Activated naive CD4-positive, alpha-beta T cell treated with anti-CD3 and anti-CD28 coated beads for 36 hours (primary cell): ENCODE measurements at places on chromosomes 4 and X. TPM values are rescaled to one million over a fixed set of nuclear protein-coding genes. Genes with fewer than 3 reads are reported as not detected.
A peak's percentile ranks its signal among the peaks of the same experiment; 100 is the strongest.

DNA sequence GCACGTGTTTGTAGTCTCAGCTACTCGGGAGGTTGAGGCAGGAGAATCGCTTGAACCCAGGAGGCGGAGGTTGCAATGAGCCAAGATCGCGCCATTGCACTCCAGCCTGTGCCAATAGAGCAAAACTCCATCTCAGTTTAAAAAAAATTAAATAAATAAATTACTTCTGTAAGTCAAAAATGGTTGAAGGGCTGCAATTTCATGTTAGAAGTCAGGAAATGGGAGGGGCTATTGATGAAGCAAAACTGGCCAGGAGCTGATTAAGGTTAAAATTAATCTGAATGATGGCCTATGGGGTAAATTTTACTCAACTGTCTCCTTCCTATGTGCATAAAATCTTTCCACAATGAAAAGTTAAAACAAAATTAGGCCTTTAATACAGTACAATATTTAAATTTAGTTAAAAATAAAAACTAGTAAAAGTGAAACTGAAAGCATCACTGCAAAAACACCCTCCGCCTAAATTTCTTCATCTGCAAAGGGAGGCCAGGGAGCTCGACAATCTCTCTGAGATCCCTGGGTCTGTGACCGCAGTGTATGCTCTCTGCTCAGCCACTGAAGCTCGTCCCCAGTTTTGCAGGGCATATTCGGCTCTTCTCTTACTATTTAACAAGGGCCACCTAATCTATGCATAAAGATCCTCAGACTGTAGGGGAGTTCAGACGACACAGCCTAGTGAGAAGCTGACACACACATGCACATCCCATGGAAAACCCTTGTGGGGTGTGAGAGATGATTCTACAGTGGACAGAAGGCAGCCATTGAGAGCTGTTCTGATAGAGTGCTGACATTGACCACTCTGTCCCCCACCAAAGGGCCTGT lies 57.2 kb downstream of the IRF2 start:
- H3K27me3 ChIP-seq = no peaks in the 10 kb centered on the region
- H3K4me1 ChIP-seq = peaks cover 86% of the 10 kb centered on the region
- H3K4me3 ChIP-seq = peak overlapping the region; percentile 60
- peaks cover 20% of the 10 kb centered on the region for H3K36me3 ChIP-seq
- DNase-seq = peak; percentile 60
- H3K27ac ChIP-seq = peak overlapping the region; percentile 82

- H3K4me1 ChIP-seq = no peaks in the 10 kb centered on the region
- no peak overlapping the region for H3K4me3 ChIP-seq
- H3K36me3 ChIP-seq = no peaks in the 10 kb centered on the region
- H3K27me3 ChIP-seq = no peaks in the 10 kb centered on the region
- H3K27ac ChIP-seq = peak overlapping the region; percentile 71
Measured at GRCh38 chrX:100895365-100896075, 21.4 kb upstream of the NOX1 start.

DNA sequence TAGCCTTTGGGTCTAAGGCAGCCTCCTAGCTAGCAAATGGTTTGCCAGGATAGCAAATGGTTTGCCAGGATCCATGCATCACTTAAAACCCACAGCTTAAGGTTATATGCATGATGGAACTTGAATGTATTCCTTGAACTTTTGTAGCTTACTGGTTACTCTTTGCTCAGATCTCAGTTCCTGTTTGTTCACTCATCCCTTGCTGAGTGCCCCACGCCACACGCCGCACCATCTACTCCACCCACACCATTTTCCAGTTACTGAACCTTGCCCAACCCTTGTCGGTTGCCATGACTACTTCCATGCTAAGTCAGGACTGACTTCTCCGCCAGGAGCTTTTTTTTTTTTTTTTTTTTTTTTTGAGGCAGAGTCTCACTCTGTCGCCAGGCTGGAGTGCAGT lies 29.5 kb upstream of the XIAP start:
- no peak overlapping the region for H3K27ac ChIP-seq
- peaks cover 4% of the 10 kb centered on the region for H3K4me1 ChIP-seq
- DNase-seq = peak; percentile 13
- H3K27me3 ChIP-seq = peaks cover 7% of the 10 kb centered on the region
- H3K36me3 ChIP-seq = no peaks in the 10 kb centered on the region

DNA sequence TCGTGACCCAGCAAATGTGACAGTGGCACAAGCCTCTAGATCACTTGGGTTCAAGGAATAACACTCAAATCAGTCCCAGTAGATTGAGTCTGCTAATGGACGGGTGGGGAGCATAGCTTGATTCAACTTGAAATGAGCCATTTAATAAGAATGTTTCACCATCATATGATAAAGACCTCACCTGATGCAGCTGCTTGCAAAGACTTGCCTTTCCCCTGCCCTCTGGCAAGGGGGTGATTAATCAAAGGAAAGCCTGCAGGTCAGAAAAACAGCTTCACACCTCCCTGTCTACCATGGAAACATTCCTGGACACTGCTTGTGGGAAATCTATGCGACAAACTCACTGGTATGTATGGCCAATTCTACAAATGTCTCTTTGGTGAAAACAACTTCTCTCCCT lies 54.5 kb downstream of the CD99L2 start:
- no peaks in the 10 kb centered on the region for H3K27me3 ChIP-seq
- H3K4me1 ChIP-seq = peaks cover 4% of the 10 kb centered on the region
- no peak overlapping the region for H3K4me3 ChIP-seq

ALAS2 gene
- total RNA-seq = not detected

CXorf65 gene
- 7.7 TPM for total RNA-seq
